Kidney (tissue), 22 donors: ENCODE measurements at places on chromosomes 1 and 21. TPM values are rescaled to one million over a fixed set of nuclear protein-coding genes. Genes with fewer than 3 reads are reported as not detected.

Gene GJA9
- not detected for total RNA-seq

Gene KHDRBS1
- 121 TPM for total RNA-seq

Gene SPRR1B
- total RNA-seq = not detected

Gene SLC30A10
- total RNA-seq = not detected

Gene NBPF4
- total RNA-seq = not detected
